ENCODE measurements at places on chromosomes 7 and 10.

DNA sequence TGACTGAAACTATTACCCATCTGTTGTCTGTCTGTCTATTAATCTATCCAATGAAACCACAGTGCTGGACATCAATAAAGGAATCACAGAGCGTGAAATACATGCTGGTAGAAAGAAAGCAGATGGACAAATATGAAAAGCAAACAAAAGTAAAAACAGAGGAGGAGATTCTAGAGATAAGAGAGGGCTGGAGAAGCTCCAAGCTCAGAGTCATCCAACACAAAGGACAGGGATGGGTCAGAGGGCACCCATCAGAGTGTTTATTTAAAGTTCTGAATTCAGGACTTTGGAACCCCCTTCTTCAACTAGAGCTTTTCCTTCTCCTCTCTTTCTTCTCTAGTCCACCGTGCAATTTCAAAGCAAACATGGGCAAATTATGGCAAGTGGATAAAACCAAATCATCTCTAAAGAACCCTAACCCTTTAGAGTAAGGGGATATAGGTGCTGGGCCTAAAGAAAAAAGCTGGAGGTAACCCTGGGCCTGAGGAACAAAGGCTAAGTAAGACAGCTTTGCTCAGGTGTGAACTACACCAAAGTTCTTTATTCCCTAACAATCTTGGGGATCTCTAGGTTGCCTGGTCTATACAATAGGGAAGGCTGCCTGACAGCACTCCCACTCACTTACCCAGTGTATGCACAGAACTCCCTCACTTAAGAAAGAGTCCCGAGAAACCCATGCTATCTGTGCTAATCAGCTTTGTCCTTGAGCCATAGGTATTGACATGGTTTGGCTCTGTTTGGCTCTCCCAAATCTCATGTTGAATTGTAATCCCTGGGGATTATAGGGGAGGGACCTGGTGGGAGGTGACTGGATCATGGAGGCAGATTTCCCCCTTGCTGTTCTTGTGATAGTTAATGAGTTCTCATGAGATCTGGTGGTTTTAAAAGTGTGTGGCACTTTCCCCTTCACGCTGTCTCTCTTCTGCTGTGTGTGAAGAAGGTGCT lies 97.0 kb downstream of the BAMBI start:
- DNase-seq, result no peak

DNA sequence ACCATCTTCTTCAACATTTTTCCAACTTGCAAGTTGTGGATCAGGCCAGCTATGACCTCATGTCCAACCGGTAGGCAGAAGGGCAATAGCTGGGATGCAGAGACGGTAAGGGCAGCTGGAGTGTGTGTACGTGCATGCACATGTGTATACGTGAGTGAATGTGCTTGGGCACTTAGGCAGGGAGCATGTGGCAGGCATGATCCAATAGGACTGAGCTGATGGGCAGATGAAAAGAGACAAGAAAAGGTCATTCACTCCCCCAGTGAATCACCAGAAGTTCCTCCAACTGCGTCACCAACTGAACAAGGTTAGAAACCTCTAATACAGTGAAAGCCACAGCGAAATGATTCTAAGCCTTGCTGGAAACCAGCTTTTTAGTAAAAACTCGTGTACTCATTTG lies 176.1 kb downstream of the FGFR2 start:
- DNase-seq, result no peak

DNA sequence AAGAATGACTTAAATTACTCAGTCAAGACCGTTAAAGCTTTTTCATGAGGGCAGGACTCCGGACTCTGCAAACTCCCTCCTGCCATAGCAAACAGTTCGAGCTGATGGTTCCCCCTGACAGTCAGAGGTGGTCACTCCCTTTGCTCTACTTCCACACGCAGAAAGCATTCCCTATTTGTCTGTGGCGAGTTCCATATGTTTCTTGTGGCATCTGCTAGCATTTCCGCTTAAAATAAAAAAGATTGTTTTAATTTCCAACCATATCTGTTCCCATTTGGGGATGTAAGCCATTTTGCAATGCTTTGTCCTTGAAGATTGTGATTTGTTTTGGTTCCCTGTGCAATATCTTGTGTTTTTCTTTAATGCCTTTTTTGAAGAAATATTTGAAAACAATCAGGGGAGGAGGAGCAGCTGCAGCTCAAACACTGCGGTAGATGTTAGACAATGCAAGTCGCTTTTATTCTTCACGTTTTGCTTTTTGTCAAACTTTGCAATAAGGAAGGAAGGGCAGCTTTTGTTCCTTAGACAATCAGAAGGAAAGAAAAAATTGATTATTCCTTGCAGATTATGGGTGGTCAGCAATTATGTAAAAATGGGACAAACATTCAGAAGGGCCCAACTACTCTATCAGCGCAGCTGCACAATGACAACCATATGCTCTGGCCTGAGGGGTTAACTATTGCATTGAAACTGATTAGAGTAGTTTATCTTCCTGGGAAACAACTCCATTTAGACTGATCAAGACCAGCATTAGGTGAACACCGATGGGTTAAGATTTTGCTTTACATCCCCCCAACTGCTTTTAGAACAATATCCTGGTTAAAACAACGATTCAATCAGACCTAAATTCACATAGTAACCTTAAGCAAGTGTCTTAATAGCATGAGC lies 425.8 kb upstream of the NRP1 start:
- DNase-seq, result no peak

DNA sequence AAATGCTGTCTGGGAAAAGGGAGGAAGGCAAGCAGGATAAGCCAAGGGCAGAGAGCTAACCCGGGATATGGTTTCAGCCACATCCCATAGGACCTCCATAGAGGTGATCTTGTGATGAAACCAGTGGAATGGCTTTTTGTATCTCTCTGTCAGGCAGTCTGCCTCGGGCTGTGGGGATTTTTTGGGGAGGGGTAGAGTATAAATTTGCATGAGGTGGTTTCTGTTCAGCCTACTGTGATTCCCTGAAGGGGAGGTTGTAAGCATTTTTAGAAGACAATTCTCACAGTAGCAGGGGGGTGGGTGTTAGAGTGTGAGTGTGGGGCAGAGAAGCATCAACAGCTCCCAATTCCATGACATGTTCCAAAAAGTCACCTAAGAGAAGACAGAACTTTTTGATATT lies 11.8 kb downstream of the OR9A2 start:
- no peak for DNase-seq

DNA sequence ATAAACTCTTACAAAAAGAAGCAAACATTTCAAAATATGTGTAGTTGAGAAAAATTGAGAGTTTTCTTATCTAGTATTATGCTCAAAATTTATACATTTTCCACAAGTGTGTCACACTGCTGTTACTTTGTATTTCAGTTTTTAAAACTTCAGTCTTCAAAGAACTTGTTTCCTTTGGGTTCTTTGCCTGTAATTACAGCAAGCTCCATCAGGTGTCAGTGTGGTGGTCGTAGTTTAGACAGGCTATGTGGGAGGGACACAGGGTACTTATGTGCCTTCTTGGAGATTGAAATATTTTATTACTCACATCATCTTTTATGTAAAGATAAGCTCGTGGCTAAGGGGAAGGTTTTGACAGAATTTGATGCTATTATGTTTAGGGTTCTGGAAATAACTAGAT lies 360.5 kb downstream of the FGFR2 start:
- DNase-seq, result no peak

GRCh38 chr7:16063716-16064675 lies 357.3 kb downstream of the CRPPA start:
- DNase-seq, result peak; percentile 53

- DNase-seq, result no peak
Observed at GRCh38 chr10:2094171-2094570, 356.8 kb upstream of the ADARB2 start.

- DNase-seq, result no peak
Observed at GRCh38 chr10:44973323-44974081, 5.1 kb downstream of the DEPP1 start.

- DNase-seq, result peak; percentile 96
Observed at GRCh38 chr10:89207181-89207800, at the start of gene CH25H. Gene CH25H (minus strand): TSS chr10:89207317. CDS start chr10:89207292, 25 bp downstream.

DNA sequence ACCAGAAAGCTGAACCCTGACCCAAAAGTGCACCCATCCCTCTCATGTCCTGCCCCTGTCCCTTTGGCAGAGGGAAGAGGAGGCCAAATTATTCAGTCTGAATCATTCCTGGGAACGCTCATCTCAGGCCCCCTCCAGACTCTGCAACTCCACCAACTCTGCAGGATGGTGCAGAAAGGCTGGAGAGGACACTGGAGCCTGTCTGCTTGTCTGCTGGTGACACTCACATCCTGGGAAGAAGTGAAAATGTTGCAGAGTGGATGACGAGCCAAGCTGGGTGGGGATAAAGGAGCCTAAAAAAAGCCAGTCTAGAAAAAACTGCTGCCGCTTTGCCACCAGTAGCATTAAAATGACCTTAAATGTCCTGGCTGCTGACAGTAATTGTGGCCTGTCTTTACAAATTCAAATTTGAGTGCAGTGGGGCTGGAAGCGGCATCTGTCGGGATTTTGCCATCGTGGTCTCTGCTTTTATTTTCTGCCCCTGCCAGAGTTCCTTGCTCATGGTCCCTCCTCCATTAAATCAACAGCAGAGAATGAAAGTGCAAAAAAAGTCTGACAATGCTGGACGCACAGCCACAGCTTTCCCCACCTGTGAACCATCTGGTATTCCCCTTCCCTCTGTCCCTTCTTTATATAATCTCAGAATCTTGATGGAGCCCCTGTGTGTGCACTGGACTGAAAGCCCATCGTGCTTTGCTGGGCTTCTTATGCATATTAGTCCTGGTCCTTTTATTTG lies 63.9 kb downstream of the STK17A start:
- DNase-seq, result peak; percentile 90

DNA sequence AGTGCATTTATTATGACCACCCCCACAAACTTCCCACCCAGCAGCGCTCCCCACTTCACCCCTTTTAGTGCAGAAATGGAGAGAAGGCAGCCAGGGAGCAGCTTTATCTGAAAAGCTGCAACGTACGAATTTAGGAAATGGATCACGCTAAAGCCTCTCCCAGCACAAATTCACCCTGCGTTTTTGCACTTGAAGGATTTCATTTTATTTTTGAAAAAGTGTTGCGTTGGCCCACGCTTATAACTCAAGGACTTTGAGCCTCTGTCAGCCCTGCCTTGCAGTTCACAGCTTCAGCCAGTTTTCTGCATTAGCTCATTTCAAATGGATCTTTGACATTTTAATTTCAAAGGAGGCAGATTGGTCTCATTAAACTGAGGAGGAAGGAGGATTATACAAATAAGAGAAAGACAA lies 556.1 kb downstream of the KCNMA1 start:
- DNase-seq, result no peak

DNA sequence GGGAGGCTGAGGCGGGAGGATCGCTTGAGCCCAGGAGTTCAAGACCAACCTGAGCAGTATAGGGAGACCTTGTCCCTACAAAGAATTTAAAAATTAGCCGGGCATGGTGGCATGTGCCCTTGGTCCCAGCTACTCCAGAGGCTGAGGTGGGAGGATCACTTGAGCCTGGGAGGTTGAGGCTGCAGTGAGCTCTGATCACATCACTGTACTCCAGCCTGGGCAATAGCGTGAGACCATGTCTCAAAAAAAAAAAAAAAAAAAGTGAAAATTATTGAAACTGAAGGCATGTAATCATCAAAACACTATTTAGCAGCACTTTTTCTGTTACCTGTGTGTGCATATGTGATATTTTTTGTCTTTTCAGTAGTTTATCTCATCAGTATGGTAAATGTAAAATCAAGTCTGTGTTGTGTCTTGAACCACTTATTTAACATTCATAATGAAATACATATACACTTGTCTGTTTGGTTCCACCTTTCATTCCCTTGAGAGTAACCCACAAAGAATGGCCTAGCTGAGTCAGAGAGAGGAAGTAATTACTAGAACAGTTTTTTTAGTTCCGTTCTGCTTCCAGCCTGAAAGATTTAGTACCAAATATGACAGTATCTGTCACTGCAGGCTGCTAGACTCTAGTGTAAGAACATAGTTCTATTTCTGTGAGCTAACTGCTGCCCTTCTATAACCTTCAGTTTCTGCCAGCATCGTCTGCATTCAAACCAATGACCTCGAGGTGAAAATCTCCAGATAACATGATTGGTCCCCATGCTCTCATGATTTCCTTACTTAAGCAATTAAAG lies 68.6 kb downstream of the MMRN2 start:
- DNase-seq, result peak; percentile 78

DNA sequence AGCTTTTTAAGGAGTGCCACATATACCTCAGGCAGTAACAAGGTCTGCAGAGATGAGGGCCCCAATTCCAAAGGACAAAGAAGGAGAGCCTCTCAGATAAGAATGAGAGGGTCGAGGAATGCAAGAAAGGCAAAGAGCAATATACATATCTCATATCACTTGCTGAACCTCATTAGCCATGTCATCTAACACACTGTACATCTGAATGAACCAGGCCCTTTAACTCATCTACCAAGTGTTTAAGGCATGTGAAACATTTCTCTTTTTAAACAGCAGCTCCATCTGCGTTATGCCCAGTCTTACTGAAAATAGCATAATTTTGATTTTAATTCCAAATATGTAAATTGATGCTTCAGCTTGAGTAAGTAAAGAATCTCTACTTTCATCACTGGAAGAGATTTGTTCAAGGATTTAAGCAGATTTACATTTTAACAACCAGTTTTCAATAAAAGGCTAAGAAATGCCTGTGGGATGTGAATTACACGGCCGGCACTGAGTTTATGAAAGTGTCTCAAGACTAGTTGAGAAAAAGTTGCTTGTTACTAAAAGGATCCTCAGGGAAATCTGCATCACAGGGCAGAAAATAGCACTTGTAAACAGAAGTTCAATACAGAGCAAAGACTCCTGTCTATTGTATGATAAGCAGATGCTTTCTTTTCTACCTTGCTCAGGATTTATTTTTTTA lies 123.8 kb upstream of the SLC26A5 start:
- no peak for DNase-seq

DNA sequence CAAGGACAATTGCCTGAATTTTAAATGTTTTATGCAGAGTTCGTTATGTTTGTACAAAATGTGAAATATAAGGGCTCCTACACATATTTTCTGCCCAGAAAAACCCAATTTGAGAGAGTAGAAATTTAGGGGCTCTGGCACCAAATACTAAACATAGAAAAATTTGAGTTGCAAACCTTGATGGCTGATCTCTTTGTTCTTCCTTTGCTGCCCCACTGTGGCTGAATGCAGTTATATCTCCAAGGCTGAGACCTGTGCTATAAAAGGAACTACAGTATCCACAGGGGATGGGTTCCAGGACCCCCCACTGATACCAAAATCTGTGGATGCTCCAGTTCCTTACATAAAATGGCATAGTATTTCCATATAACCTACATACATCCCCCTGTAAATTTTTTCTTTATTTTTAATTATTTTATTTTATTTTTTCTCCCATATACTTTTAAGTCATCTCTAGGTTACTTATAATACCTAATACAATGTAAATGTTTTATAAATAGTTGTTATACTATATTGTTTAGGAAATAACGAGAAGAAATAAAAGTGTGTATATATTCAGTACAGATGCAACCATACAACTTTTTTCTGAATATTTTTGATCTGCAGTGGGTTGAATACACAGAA lies 22.5 kb downstream of the CFAP43 start:
- DNase-seq, result peak; percentile 70

GRCh38 chr7:128867241-128867640 lies 4.6 kb downstream of the ATP6V1F start:
- no peak for DNase-seq

DNA sequence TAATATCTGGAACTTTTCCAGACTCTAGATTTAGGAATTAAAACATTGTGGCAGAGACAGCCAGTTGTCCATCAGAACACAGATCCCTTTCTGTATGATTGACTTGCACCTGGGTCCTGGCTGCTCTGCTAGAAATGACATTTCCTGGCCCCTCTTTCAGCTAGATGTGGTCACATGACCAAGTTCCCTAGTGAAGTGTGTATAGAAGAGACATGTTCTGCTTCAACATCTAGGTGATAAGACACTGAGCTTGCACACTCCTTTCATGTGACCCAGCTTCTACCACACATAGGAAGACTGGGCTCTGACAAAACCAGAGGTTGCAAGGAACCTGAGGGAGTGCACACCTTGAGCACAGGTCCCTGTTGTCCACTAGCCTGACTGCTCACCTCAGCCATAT lies 22.8 kb upstream of the DYNC1I1 start:
- no peak for DNase-seq
